ENCODE measurements at places on chromosomes 16 and 17. TPM values are rescaled to one million over a fixed set of nuclear protein-coding genes. Genes with fewer than 3 reads are reported as not detected.

RGS11 gene
- total RNA-seq: 2.4 TPM

ORC6 gene
- 10.2 TPM for total RNA-seq

ACSM3 gene
- 0.28 TPM for total RNA-seq

PLCG2 gene
- 1.8 TPM for total RNA-seq

Measured in smooth muscle cell of the umbilical artery (primary cell).